ENCODE measurements at places on chromosomes 6 and 20.

GRCh38 chr6:165726965-165727381 lies 63.9 kb upstream of the PDE10A start:
- no peak for DNase-seq

- no peak for DNase-seq
Observed at GRCh38 chr6:170147056-170147787, 143.7 kb downstream of the DLL1 start.

DNA sequence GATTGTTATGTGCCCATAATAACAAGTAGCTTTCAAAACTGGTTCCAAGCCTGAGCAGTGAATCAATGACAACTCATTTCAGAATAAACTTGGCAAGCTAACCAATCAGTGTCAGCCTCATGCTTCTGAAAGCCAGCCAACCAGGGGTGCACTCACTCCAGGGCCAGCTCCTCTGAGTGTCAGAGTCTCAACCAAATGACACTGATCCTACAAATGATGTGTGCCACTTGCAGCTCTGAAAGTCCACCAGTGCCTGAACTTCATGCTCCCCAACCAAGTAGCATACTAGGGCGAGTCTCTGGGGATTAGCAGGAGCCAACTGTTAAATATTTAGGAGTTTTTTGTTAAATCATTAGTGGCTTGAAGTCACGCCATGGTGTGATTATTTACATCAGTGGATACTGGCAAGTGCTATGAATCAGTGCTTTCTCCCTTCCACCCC lies 4.5 kb downstream of the IYD start:
- DNase-seq = no peak

- no peak for DNase-seq
Observed at GRCh38 chr6:29758761-29759160, 35.5 kb downstream of the HLA-F start.

GRCh38 chr20:25277051-25277801 lies 29.3 kb downstream of the PYGB start:
- DNase-seq = no peak

- no peak for DNase-seq
Observed at GRCh38 chr6:5697508-5697907, 309.2 kb downstream of the NRN1 start.

GRCh38 chr6:4973982-4974745 lies 29.7 kb downstream of the RPP40 start:
- DNase-seq = no peak

GRCh38 chr6:41608443-41609151 lies 29.7 kb upstream of the MDFI start:
- no peak for DNase-seq
